ENCODE measurements at places on chromosomes 3 and 15.
A peak's percentile ranks its signal among the peaks of the same experiment; 100 is the strongest.

GRCh38 chr3:149089395-149089794, 3.1 kb upstream of the HLTF start:
- peak; percentile 27 for DNase-seq

- no peak for DNase-seq
Measured at GRCh38 chr3:133827136-133827535, 21.5 kb downstream of the SRPRB start.

DNA sequence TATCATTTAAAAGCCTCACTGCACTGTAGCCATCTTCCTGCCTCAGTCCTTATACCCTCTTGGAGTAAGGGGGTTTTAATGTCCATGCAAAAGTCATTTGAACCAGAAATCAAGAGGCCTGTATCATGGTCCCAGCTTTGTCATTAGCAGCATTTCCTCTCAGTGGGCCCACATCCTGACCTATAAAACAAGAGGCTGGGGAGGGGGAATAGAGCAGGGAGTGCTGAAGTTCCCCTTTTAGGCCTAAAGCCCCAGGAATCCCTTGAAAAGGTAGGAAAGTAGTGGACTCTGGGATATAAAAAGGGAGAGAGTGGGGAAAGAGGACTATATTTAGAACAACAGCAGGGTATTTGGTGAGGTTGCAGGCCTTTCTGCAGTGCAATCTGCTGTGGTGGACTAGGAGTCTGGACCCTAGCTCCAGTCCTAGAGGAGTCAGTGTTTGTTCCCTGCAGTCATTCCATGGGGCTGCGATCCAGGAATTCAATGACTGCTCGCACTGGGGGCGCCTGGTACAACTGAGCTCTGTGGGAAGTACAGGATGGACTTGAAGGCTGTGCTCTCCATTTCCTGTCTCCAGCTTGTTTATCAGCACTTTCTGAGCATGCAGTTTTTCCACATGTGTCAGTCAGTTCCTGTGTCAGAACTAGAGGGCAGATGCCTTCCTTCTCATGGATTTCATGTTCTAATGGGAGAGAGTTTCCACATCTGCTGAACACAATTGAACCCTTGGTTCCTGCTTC, 46.8 kb downstream of the PDHB start:
- no peak for DNase-seq

- DNase-seq = no peak
Measured at GRCh38 chr15:63939531-63940130, 105.9 kb upstream of the HERC1 start.

DNA sequence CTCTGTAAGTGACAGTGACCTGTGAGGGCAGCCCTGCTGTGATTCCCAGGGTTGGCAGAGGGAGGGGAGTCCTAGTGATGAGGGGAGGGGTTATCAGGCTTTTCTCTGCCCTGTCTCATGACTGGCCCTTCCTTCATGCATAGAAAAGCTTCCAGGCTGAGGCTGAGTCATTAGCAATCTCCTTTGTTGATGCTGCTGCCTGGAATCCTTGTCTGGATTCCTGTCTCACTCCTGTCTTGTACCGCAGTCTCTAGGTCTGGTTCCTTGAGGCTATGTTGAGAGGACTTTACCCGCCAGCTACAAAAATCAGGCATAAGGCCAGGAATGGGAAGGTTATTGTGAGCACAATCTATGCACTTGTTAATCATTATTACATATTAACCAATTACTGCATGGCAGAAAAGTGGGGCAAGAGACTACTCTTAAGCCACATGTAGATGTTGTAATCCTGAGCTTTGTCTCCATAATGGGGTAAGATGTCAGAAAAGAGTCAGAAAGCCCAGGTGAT, 7.2 kb downstream of the KLHL6 start:
- no peak for DNase-seq

DNA sequence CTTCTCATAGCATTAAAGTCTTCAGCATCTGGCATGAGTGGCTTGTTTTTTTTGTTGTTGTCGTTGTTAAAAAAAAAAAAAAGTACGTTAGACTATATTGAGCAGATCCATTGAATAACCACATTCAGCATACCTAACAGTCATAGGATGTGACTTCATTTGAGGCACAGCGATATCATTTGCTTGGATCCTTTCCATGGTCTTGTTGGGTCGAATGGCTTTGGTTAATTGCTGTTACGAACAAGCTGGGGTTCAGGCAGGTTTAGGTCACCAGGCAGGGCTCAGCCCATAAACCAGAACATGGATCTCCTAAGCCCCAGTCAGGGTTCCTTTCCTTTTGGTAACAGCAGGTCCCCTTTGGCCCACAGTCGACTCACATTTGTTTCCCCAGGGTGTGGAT, 76.2 kb downstream of the POLR2M start:
- DNase-seq = no peak

GRCh38 chr3:1677576-1678156, 421.0 kb upstream of the CNTN4 start:
- no peak for DNase-seq

DNA sequence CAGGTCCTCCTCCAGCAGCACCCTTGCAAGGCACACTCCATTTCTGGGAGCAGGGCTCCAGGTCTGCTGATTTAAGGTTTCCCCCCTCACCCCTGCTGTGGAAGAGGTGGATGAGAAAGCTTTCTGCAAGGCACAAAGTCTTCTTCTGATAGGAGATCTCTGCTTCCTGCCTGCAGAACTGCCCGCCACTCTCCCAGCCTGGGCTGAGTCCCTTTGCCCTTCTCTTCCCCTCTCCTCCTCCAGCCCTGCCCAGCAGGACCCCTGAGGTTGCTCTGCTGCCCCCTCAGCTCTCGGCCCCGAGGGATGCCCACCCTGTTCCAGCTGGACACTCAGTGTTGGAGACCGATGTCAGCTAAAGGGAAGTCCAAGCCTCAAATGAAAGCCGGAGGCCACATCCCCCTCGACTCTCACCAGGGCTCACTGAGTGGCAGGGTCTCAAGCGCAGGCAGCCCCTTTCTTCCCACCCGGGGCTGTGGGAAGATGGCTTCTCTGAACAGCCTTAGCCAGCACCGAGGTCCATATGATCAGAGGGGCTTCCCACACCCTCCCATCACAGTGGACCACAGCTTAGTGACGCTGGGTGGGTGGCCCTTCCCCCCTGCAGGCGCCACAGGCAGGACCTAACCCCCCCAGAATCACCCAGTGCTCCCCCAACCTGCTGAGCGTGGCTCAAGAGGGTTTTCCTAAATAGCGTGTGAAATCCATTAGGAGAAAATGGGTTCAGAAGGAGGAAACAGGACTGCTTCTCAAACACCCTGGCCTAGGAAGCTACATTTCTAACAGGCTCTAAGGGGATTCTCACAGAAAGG, 4.0 kb downstream of the ATP10A start:
- DNase-seq = no peak

DNA sequence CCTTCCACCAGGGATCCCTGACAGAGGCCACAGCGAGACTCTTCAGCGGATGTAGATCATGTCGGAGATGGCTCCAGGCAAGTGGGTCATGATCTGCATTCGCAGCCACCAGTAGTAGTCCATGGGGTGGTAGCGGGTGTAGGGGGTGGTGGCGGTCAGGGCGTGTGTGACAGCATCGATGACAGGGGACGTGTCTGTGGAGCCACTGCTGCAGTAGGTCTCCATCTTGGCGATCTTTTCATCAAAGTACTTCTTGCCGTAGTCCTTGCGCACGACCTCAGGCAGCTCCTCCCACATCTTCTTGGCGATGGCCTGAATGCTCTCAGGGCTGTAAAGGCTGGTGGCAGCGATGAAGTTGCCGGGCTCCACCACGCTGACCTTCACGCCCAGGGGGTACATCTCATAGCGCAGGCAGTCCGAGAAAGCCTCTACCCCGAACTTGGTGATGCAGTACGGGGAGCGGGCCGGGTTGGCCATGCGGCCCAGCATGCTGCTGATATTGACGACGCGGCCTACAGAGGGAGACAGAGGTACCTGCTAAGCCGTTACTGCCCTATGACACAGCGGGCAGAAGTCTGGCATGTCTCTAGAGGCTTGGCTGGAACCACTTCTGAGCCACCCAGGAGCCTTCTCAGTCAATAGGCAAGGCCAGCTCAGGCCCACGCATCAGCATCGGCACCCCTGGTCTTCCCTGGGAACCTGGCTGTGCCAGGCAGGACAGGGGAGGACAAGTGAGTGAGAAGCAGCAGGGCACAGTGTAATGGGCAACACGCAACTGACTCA, 43.7 kb downstream of the BDH1 start:
- DNase-seq = no peak

DNA sequence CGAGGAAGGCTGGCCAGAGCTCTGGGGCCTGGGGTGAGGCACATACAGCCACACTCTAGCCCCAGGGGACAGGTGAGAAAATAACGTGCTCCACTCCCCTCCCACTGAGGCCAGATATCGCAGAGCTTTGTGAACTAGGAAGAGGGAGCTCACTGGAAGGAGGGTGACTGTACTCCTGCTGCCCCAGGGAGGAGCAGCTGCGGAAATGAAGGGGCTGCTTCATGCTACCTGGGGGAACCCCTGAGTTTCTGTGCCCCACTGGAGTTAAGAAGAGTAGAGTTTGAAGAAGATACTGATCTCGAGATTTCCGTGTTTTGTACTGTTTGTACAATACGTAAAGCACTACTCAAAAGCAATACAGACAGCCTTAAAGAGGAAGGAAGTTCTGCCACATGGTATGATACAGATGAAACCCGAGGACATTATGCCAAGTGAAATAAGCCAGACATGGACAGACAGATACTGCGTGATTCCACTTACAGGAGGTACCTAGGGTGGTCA, 44.6 kb downstream of the CMTM6 start:
- no peak for DNase-seq

- peak; percentile 11 for DNase-seq
Measured at GRCh38 chr15:59953392-59953883, 50.7 kb upstream of the FOXB1 start.

- DNase-seq = no peak
Measured at GRCh38 chr3:19487386-19487785, 339.1 kb downstream of the KCNH8 start.

DNA sequence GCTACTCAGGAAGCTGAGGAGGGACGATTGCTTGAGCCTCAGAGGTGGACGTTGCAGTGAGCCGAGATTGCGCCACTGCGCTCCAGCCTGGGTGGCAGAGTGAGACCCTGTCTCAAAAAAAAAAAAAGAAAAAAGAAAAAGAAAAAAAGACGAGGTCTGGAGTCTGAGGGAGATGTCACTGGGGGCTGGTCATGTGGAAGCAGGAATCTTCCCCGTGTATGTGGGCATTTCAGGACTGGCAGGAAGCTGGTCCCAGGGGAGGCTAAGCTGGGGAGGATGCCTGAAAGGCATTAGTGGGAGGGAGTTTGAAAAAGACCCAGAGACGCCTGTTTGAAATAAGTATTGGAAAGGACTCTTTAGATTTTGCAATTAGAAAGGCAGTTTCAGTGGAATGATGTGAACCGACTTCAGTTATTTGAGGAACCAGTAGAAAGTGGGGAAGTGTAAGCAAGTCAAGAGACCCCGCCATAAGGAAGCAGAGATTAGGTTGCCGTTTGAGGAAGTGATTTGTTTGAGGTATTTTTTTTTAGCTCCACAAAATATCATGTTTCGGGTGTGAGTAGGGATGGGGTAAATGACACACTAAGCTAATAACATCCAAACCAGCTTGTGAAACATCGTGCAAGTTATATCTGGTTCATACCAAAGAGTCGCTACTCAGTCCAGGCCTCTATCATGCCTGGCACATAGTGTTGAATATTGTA, 55.5 kb downstream of the ST6GAL1 start:
- no peak for DNase-seq

DNA sequence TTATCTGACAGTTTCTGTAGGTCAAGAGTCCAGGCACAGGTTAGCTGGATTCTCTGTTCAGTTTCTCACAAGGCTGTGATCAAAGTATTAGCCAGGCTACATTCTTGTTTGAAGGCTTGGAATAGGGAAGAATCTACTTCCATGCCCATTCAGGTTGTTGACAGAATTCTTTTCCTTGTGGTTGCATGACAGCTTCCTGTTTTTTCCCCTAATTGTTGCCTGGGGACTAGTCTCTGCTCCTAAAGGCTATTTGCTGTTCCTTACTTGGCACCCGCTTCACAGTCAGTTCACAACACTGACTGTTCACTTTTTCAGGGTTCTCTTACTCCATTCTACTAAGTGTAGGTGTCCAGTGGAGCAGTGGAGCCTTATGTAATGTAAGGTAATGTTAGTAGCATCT, 115.4 kb upstream of the GBE1 start:
- DNase-seq = no peak

GRCh38 chr3:59731943-59732342, 682.1 kb upstream of the CFAP20DC start:
- no peak for DNase-seq

GRCh38 chr3:69121950-69122349, 445 bp downstream of the LMOD3 start:
- DNase-seq = no peak

- no peak for DNase-seq
Measured at GRCh38 chr3:132346841-132347736, 29.9 kb downstream of the ACP3 start.

DNA sequence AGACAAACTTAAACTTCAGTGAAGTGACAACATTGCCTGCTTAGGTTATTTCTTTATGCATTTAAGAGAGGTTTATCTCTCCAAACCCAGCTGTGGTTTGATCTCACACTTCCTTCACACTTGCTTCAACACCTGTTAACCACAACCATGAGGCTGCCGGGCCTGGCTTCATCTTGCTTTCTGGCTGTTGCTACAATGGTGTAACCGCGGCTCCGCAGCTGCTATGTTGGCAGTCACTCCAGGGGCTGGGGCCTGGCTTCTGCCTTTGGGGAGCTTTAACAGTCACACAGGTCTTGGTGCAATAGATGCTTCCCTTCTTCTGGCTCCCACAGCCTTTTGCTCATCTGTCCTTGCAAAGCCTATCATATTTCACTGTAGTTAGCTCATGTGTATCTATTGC, 72.9 kb upstream of the MNS1 start:
- peak; percentile 43 for DNase-seq

- peak; percentile 85 for DNase-seq
Measured at GRCh38 chr3:129602730-129603560, 3.5 kb downstream of the PLXND1 start.

GRCh38 chr3:124791142-124791541, 60.9 kb downstream of the UMPS start:
- DNase-seq = no peak

- DNase-seq = no peak
Measured at GRCh38 chr3:161508852-161509477, 12.4 kb downstream of the OTOL1 start.

DNA sequence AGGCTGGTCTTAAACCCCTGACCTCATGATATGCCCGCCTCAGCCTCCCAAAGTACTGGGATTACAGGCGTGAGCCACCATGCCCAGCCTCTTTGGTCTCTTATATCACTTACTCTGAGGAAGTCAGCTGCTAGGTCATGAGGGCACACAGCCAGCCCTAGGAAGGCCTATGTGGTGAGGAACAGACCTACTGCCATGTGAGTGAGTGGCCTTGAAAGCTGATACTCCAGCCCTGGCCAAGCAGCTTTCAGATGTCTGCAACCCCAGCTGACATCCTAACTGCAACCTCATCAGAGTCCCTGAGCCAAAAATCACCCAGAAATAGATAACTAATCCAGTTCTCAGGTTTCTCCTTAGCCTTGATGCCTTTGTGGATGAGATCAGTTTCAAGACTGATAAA, 224.3 kb downstream of the EDEM1 start:
- DNase-seq = no peak

DNA sequence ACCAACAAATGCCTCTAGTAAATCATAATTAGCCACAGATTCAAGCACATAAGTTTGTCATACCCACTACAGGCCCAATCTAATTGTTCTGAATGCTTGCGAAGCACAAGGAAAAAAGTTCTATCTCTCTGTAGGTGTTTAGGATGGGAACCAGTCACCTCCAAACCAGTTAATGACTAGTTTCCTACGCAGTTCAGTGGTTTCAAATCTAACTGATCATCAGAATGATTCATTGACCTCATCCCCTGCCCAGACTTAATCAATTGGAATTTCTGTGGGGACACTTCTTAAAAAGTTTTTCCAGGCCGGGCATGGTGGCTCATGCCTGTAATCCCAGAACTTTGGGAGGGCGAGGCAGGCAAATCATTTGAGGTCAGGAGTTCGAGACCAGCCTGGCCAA, 24.3 kb upstream of the MASP1 start:
- no peak for DNase-seq

All from kidney (tissue), 22 donors.